ENCODE measurements at places on chromosomes 4 and X.

GRCh38 chr4:33063241-33063640, 2343.1 kb downstream of the PCDH7 start:
- DNase-seq, result no peak

GRCh38 chr4:114017120-114017917, 37.9 kb upstream of the ARSJ start:
- DNase-seq, result no peak

- DNase-seq, result no peak
These were observed 175.8 kb upstream of the TECRL start for GRCh38 chr4:64584981-64585557.

GRCh38 chrX:54294306-54294705, 63.5 kb downstream of the WNK3 start:
- DNase-seq, result no peak

DNA sequence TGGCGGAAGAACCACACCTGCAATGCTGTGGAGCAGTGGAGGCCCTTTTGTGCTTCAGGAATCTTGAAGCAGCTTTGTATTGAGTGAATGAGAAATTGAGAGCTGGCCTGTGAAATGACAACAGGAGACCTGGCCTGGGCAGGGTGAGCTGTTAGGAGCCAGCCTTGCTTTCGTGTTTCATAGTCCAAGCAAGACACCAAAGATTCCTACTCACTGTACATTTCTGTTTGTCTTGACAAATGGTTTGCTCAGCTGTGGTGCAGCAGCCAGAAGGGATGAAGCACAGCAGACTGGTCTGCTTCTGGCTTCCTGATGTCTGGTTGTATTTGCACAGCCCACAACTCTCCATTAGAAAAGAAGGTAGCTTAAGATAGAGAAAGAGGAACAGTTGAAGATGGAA, 96.5 kb downstream of the GATB start:
- DNase-seq, result no peak

- no peak for DNase-seq
These were observed 733.7 kb upstream of the PABPC4L start for GRCh38 chr4:134935320-134935719.

GRCh38 chrX:12871257-12871656, 4.4 kb downstream of the TLR7 start:
- DNase-seq, result no peak

DNA sequence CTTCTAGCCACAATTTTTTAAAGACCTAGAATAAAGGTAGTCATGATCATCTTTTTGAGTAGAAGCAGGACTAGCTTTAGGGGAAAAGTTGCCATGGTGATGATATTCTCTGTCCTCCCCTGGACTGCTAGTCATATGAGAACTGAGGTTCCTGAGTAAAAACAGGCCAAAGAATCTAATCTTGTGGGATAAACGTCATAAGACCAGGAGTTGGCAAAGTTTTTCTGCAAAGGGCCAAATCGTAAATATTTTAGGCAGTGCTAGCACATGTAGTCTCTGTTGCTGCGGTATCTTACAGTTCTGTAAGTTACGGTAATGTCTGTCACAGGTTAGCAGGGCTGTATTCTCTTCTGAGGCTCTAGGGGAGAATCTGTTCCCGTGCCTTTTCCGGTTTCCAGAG, 3.4 kb downstream of the PRPS2 start:
- DNase-seq, result no peak

GRCh38 chr4:113971706-113972360, 7.6 kb downstream of the ARSJ start:
- DNase-seq, result peak; percentile 54

- no peak for DNase-seq
These were observed 2067.7 kb downstream of the ARAP2 start for GRCh38 chr4:34176609-34177008.

- DNase-seq, result no peak
These were observed 193.1 kb downstream of the LDB2 start for GRCh38 chr4:16705341-16705740.

- no peak for DNase-seq
These were observed 18.9 kb upstream of the GPM6B start for GRCh38 chrX:13835825-13836224.

DNA sequence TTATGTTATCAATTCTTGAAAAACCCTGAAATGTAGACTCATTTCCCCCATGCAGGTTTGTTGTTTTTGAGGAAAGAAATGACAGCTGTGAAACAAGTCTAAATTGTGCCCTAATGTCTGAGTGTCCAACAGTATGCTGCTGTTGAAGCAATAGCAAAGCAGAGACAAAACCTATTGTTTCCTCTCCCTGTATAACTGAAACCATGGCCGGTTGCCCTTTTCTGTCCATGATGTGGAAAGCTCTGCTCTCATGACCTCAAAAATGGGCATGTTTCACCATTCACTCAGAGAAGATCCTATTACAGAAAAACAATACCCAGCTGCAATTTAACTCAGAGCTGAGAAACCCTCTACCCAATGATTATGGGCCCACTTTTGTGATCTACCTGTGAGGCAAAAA, 312.6 kb upstream of the FTHL17 start:
- no peak for DNase-seq

DNA sequence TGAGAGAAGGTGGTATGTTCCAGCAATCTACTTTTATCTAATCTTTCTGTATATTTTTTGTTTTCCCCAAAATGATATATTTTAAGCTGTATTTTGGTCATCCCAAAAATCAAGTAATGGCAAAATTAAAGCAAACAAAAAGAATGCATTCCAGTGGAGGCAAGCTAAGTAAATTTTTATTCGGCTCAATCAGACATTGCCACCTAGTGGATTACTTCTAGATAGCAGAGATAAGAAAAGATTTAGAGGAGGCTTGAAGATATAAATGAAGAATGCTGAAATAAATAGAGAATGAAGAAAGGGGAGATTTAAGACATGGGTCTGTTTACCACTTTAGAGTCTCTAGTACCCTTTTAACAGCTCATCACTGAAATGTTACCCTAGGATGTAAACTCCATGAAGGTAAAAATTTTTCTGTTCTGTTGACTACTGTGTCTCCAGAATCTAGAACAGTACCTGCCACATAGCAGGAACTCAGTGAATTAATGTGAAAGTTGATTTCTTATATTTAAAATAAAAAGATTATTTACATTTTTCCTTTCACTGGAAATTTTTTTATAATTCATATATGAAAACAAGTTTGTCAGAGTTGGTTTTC, 110.9 kb upstream of the ANK2 start:
- DNase-seq, result peak; percentile 22

DNA sequence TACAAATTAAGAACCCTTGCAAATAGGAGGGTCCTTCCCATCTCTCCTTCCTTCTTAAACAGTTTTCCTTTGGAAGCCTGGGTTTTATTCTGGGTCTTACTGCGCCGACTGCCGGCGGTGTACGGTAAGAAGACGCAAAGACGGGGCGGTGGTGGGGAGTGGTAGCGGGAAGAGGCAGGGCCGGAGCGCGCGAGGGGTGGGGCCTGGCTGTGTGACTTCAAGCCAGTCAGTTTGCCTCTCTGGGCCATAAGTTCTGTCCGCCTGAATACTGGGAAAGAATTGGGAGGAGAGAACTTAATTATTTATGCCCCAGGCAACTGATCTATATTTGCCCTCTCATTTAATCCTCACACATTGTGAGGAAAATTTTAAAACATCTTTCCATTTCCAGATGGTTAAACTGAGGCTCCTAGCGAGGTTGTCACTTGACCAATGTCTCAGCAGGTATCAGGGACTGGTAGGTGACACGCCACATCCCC, 726 bp upstream of the KANTR start:
- DNase-seq, result peak; percentile 24

DNA sequence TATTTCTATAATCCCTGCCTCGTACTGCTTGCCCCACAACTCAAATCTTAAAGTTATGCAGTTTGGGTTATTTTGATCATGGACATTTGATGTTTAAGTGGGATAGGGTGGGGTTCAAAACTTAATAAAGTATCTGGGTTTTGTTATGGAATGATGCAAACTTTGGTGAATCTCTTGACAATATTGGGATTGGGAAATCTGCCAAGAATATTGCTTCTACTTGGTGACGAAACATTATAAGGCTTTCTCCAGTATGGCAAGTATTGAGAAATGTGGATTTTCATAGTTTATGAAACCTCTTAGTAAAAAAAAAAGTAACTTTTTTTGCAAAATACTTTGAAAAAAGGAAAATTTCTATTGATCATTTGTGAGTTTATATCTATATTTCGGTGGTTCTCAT, 130.8 kb upstream of the SFRP2 start:
- no peak for DNase-seq

DNA sequence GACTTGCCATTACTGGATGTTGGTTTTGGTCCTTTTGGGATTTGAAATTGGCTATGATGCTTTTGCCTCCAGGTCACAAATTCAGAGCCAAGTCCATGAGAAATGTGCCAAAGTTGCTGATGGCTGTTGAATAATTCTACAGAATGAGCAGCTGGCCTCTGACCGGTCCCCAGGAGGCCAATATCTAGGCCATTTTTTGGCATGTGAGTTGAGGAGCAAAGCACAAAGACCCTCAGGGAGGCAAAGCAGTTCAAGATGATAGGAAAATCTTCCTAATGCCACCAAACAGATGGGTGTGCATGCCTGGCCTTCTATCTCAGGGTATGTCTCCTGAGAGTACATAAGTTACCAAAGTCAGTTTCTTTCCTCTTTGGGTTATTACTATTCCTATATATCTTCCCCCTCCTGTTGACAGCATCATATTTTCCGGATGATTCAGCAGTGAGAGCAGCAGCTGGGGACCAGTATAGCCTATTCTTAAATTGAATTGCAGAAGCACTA, 44.4 kb downstream of the SEL1L3 start:
- DNase-seq, result no peak

GRCh38 chr4:140679576-140679975, 76.6 kb downstream of the TBC1D9 start:
- DNase-seq, result no peak

GRCh38 chr4:121041307-121042090, 30.8 kb downstream of the NDNF start:
- DNase-seq, result no peak

DNA sequence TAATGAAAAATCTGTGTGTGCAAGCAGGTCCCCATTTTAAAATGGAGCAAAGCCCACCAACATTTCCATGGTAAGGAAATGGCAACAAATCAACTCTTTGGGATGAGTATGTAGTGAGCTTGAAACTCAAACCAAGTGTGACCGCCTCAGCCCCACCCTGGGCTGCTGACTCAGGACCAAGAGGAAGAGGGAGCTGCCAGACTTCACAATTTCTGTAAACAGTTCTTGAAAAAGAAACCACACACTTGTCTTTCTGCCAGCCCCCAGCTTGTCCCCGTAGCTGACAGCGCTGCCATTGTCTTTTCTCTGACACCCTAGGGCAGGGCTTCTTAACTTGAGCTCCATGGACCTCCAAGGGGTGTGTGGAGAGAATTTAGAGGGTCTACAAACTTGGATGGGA, 10.3 kb downstream of the RTL5 start:
- peak; percentile 69 for DNase-seq

DNA sequence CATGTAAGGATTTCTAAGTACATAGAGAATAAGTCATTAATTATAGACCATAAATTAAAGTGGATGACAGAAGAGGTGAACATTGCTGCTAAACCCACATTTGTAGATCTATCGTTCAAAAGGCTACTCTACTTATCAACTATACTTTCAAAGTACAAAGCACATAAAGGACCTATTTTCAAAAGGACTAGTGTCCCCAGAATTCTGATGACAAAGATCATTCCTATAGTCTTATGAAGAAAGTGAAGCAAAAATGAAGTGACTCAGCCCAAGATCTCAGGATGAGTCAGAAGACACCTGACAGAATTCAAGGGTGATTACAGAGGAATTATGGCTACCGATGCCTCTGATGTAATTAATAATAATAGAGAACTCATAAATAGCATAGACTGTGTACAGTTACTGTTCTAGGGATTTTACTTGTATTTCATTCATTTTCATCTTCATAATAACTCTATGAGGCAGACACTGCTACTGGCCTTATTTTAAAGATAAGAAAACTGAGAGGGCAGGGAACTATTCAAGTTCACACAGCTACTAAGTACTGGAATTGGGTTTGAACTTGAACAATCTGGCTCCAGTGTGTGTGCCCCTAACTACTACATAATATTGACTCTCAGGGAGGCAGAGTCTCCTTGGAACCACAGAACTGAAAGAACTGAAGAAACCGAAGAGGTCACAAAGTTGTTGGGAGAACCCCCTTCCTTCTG, 17.1 kb downstream of the USP46 start:
- DNase-seq, result no peak

- no peak for DNase-seq
These were observed 20.8 kb upstream of the ACSL1 start for GRCh38 chr4:184846531-184846930.

- no peak for DNase-seq
These were observed 30.0 kb upstream of the HUWE1 start for GRCh38 chrX:53716328-53717088.

- no peak for DNase-seq
These were observed 1.4 kb downstream of the SMARCA5 start for GRCh38 chr4:143514901-143515300.

GRCh38 chrX:120457766-120458180, 11.3 kb downstream of the LAMP2 start:
- no peak for DNase-seq

DNA sequence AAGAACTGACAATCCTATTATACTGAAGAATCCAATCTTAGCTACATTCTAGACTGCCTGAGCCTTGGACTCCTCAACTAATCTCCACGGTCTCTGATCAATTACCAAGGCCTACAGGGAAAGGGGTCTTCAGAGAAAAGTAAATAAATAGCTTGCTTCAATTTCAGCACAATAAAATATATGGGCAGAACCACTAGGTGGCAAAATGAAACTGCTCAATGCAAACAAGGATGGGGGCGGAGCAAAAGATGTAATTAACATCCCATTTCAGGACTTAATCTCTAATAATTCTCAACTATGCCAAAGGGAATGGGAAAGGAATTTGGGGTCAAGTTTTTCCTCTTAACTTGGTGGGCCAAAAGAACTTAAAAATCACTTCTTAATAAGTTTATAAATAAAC, 78.4 kb upstream of the MAP3K15 start:
- peak; percentile 14 for DNase-seq

DNA sequence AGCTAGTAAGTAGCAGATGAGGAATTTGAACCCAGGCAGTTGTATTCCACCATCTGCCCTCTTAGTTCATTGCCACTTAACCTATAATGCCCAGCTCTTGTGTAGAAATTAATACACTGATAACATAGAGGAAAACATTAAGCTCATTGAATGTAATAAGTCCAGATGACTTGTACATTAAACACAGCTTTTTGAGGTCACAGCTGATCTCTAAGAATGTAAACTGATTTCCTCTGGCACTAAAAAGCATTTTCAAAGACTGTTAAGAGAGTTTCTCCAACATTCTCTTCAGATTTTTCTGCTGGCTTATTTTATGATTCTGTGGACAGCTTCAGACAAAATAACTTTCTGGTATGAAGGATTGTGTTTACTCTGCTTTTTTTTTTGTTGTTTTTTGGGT, 42.7 kb downstream of the HPRT1 start:
- DNase-seq, result no peak

GRCh38 chrX:153549231-153549630, 31.8 kb downstream of the ATP2B3 start:
- DNase-seq, result no peak

- DNase-seq, result no peak
These were observed 108.0 kb downstream of the MAML3 start for GRCh38 chr4:140046016-140046415.
